ENCODE measurements at places on chromosomes 6 and 20. TPM values are rescaled to one million over a fixed set of nuclear protein-coding genes. Genes with fewer than 3 reads are reported as not detected.

NRN1 gene
- 4.4 TPM for polyA plus RNA-seq

KCNB1 gene
- 3.6 TPM for polyA plus RNA-seq

BTNL2 gene
- not detected for polyA plus RNA-seq

FAM229B gene
- polyA plus RNA-seq, result 140 TPM

EYS gene
- 0.38 TPM for polyA plus RNA-seq

TXNDC5 gene
- polyA plus RNA-seq, result 37.7 TPM

MAP7 gene
- polyA plus RNA-seq, result 5.1 TPM

CYP24A1 gene
- not detected for polyA plus RNA-seq

MROH8 gene
- 2.5 TPM for polyA plus RNA-seq

SNAI1 gene
- polyA plus RNA-seq, result not detected

COMMD7 gene
- 49.7 TPM for polyA plus RNA-seq

EFCAB8 gene
- polyA plus RNA-seq, result not detected

KCNK17 gene
- polyA plus RNA-seq, result not detected

ENPP3 gene
- not detected for polyA plus RNA-seq

TMEM217 gene
- not detected for polyA plus RNA-seq

MRPS18B gene
- 77.7 TPM for polyA plus RNA-seq

COL9A1 gene
- polyA plus RNA-seq, result 1.8 TPM

SLC4A11 gene
- polyA plus RNA-seq, result not detected

RHAG gene
- not detected for polyA plus RNA-seq

INSM1 gene
- polyA plus RNA-seq, result 9.4 TPM

All from neural cell (in vitro differentiated cells).